ENCODE measurements at places on chromosomes 6 and 20.

DNA sequence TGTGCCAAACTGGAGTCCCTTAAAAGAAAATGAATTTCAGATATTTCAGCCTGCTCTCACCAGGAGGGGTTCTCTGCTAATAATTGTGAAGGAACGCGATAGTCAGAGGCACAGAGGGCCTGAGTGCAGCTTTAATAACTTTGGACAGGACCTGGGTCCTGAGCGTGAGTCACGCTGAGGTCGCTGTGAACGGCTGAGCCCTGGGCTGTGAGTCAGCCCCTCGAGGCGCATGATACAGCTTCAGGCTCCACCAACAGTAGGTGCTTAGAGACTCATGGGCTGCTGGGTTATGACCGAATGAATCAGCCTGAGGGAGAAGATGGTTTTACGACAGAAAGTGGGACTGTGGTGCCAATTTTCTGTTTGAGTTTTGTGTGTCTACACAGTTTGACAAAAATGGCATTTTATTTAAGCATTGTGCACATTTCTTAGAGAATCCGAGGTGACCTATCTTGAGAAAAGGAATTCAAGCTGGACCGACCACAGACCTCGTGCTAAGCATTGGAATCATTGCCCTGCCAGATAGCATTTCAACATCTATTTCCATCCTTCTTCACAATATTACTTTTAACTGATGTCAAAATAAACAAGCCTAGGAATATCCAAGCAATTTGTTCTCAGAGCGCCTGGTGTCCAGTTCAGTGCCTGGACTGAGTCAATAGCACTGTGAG, 183.0 kb downstream of the THBS2 start:
- no peak for DNase-seq

- DNase-seq = no peak
These were observed 21.2 kb upstream of the RTF2 start for GRCh38 chr20:56447227-56447626.

- no peak for DNase-seq
These were observed 37.1 kb upstream of the PROKR2 start for GRCh38 chr20:5353624-5354496.

DNA sequence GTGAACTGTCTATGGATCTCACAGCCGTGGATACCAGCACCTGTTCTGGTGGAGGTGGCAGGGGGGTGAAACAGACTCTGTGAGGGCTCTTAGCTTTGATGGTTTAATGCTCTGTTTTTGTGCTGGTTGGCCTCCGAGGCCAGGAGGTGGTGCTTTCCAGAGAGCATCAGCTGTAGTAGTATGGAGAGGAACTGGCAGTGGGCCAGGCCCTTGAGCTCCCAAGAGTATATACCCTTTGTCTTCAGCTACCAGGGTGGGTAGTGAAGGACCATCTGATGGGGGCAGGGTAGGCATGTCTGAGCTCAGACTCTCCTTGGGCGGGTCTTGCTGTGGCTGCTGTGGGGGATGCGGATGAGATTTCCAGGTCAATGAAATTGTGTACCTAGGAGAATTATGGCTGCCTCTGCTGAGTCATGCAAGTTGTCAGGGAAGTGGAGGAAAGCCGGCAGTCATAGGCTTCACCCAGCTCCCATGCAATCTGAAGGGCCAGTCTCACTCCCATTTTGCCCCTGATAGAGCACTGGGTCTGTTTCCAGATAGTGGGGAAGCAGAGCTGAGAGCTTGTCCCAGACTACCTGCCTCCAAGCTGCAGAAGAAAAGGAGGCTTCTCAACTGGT, 102.7 kb upstream of the AHI1 start:
- no peak for DNase-seq

- no peak for DNase-seq
These were observed 49.0 kb upstream of the TAGAP start for GRCh38 chr6:159093609-159094443.

DNA sequence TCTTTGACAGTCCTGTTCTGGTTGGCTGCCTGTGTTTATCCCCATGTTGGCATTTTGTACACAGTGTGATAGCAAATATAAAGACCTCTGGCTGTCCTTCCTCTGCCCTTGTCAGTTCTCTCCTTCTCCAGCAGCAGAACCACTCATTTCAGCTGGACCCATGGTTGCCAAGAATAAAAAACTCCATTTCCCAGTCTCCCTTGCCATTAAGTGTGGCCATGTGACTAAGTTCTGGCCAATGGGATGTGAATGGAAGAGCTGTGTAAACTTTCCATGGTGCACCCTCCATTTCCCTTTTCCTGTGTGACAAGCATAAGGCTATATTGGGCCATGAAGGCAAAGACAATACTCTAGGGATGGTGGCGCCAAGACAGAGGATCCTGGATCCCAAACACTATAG, 78.4 kb upstream of the TBC1D7 start:
- no peak for DNase-seq

DNA sequence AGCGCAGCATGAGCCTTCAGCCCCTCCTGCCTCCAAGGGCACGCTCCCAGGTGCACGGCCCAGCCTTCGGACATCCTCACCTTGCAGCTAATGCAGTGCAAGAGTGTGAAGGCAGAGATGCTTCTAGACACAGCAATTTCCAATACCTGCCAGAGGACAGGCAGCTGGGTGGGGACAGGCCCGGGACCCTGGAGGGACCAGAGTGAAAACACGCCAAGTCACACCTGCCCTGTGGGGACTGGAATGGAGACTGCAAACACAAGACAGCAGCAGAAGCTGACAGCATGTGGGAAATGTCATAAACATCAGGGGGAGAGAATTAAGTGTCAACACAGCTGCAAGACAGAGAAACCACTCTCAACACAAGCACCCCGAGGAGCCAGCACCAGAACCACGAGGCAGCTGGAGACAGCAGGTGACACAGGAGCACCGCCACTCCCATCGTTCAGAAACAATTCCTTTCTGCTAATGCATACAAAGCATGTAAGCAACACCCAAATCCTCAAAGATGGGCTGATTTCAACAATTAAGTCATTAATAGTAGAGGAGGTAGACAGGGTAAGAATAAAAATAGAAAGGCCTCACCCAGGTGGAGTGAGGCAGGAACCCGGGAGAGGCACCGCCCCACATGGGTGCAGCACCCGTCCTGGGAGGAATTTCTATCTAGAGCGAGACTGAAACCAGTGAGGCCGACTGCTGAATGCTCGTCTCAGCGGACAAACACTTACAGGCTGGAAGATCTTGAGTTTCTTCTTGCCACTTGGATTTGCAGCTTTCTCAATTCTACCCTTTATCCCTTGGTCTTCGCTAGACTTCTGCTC, 17.1 kb downstream of the DIDO1 start:
- DNase-seq = no peak

- DNase-seq = no peak
These were observed 61.8 kb downstream of the RSPH3 start for GRCh38 chr6:158938220-158938619.

DNA sequence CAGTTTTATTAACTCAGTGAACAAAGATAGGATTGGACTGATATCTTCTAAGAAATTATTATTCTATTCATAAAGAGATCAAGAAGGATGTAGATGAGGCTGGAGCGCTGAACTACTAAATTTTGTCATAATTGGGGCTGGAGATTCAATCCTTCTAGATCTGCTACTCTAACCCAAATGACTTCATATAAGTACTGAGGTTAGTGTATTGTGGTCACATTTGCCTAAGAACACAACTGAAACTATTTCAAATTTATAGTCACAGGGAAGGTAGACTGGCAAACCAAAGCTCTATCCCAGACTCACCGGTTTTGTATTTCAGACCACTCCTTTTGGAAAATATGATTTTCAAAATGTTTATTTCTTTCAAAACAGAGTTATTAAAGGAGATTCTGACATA, 96.7 kb downstream of the BMP5 start:
- no peak for DNase-seq

DNA sequence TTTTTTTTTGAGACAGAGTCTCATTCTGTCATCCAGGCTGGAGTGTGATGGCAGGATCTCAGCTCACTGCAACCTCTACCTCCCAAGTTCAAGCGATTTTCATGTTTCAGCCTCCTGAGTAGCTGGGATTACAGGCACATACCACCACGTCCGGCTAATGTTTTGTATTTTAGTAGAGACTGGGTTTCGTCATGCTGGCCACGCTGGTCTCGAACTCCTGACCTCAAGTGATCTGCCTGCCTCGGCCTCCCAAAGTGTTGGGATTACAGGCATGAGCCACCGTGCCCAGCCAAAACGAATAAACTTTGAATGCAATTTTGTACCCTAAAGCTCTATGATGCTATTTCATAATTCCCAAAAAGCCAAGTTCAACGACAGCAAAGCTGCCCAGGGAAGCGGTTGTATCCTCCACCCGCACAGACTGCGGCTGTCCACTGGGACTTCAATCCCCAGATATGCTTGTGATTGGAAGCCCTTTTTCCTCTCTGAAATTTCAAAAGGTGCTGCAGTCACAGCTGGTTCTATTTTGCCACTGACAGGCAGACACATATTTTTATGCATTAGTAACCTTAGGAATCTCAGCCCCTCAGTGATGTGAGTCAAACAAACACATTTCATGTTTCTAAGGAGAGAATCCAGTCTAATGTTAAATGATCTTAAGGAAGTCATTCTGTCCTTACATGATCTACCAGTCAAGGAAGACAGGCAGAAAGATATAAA, 8.7 kb upstream of the RAMACL start:
- no peak for DNase-seq

- no peak for DNase-seq
These were observed 20.4 kb downstream of the ZUP1 start for GRCh38 chr6:116648156-116648555.

- no peak for DNase-seq
These were observed 2.8 kb upstream of the ZNF512B start for GRCh38 chr20:63972312-63973159.

DNA sequence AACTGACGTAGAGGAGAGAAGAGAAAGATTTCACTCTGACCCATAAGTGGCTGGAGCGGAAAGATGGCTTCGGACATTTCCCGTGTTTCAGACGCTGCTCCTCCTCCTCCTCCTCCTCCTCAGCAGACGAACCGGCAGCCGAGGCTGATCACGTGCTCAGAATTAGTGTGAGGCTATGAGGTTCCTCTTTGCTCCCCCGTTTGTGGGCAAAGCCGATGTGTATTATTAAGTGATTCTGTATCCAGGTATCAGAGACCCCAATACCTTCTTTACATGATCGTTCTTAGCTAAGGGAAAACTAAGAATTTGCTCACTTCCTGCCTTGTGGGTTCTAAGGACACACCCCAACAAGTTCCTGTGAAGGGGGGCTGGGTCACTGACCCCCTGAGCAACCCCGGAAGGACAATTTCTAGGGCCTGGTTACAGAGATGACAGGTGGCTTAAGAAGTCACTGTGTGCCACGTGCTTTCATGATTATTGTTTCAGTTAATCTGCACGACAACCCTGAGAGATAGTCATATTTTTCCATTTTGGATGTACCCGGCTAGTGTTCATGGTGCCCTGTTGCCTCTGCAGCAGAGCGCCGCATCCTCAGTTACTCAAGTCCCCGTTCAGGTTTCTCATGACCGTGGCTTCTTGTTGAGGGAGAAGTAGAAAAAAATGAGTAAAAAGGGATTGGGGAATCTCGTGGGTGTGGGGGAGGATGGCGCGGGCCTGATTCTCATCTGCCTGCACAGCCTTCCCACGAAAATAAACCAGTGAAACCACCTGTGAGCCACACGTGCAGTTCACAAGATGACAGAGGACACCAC, 671.8 kb downstream of the QKI start:
- no peak for DNase-seq

DNA sequence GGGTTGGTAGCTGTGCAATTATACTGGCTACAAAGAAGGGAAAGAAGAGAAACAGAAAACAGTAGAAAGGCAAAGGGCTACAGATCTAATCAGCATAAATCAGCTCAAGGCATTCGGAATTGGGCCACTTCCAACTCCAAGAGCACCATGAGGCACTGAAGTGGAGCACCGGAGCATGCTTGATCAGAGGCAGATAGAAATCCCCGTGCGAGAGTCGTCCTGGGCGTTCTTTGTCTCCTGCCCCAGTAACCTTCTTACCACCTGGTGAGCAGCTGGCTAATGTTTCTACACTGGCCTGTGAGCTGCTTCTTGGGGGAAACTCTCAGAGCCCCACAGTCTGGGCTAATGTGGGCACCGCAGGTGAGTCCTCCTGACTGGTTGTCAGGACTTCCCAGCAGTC, 16.7 kb downstream of the NEDD9 start:
- no peak for DNase-seq

DNA sequence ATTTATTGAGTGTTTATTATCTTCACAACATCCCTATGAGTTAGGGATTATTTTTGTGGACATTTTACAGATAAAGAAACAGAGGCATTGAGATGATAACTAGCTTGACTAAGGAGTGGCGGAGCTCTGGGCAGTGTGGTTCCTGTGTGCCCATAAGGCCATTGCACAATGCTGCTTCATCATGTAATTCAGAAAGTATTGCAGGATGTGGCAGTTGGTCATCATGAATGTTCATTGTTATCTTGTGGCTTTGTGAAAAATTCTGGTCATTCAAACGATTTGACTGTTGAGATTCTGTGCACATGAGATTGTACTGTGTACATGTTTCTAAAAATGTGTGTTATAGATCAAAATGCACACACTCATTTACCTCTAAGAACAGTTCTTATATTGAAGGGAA, 150.8 kb downstream of the ESR1 start:
- DNase-seq = no peak

DNA sequence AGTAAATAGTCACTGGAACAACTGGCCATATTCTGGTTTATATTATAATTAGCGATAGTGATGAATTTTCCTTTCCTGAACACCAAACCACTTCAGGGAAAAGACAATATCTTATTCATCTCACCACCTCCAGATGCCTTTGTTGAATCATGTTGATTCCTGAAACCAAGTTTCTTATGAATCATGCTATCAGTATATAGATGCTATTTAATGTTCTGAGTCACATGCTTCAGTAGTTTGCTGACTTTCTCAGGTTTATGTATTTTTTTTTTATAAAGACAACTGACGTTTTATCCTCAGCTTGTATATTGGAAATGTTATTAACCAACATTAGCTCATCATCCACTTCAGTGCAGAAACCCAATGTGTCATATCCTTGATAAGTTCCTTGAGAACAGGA, 710.2 kb upstream of the POU3F2 start:
- no peak for DNase-seq

GRCh38 chr6:2426561-2427340, 181.3 kb upstream of the GMDS start:
- DNase-seq = no peak

GRCh38 chr6:144285548-144285797, 338 bp downstream of the UTRN start:
- no peak for DNase-seq

DNA sequence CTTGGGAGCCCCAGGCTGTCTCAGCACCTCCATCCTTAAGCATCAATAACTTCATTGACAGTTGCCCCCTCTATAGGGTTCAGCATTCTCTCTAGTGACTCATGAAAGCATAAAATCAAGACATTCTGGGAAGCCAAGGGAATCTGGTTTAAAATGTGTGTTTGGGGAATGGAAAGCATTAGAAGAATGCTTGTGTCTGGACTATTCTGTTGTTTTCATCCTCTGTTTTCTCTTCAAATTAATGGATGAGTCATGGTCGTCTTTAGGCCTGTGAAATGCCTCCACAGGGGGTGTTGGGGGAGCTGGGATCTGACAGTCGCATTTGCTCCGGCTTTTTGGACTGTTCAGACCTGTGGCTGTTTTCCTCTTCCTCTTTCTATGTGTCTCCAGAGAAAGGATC, 279.7 kb downstream of the CDC5L start:
- no peak for DNase-seq

Data from iPS DF 19.7 (cell line).